ENCODE measurements at places on chromosomes 3 and 15.

DNA sequence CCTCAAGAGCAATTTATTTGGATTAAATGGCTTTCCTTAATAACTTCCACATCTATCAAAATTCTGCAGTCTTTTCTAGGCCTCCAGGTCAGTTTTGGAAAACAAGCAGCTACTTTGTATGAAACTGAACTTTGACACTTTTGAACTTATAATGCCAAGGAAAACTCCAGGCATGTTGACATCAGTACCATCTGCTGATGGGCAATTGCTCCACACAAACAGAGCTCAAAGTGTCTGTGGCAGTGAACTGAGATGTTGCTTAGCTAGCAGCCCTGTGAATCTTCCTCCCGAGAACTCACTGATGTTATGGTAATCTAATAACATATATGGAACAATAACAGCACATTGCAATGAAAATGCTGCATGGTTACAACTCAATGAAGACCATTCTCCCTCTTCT is 250.2 kb downstream of the THRB start:
- no peak for DNase-seq

DNA sequence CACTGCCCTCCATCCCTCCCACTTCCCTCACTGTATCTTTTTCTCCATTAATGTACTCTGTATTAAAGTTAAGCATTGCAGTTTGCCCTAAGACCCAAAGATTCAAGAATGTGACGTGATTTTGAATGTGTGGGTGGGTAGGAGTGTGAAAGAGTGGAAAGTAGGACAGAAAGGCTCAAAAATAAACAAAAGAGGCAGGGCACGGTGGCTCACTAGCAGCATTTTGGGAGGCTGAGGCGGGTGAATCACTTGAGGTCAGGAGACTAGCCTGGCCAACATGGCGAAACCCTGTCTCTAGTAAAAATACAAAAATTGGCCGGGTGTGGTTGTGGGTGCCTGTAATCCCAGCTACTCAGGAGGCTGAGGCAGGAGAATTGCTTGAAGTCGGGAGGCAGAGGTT is 18.4 kb downstream of the TFRC start:
- no peak for DNase-seq

GRCh38 chr15:74343797-74344127 is 23.7 kb downstream of the CYP11A1 start:
- DNase-seq: no peak

DNA sequence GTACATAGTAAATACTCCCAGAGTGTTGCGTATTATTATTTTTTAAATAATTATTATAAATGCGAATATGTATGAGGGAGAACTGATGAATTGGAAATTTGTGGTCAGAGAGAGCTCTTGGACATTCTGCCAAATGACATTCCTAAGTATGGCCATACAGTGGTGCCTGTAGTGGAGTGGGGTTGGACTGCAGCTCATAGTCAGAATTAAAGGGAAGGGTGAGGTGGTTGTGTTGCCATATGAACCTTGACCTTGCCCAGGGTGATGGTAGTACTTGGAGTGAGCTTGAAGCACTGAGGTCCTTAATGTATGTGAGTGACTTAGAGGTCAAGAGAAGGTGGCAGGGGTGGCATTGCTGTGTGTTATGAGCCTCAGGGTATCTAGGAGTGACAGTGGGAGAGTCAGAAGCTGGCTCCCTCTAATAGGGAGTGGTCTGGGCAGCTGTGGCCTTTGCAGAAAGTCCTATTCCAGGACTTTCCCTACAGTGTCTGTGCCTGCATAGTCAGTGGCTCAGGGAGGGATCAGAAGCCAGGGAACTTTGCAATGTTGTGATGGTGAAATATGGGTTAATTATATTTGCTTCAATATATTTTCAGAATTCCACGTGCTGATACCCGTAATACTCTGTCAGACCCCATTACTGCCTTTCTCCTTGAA is 26.2 kb downstream of the PDE8A start:
- no peak for DNase-seq

DNA sequence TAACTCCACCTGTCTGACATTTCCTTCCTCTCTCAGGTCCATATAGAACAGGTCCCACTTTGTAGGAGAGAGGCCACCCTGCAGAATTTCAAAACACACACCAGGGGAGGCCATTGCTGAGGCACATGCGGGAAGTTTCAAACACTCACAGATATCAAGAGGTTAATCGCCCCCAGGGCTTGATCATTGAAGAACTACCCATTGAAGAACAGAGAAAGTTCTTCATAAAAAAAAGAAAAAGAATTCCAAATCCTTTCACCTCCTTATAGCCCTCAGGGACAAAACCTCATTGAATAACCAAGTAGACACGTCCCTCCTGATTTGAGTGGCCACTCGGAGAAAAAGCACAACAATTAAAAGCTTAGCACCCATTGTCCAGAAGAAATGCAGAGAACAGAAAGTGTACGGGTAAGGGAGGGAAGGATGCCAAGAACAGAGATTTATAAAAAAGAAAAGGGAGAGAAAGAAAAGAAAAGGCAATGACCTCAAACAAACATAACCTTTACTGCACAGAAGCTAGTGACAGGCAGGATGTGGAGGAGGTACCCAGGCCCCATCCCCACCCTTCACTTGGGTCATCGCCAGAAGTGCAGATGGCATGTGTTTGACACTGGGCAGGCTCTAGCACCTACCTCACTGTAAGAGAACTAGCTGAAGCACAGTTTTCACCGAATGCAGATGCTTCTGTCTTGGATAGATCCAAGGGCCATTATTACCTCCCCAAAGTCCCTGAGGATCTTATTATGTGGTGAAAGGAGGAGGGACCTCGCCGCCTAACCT is 112.3 kb upstream of the HES1 start:
- DNase-seq: peak; percentile 61

DNA sequence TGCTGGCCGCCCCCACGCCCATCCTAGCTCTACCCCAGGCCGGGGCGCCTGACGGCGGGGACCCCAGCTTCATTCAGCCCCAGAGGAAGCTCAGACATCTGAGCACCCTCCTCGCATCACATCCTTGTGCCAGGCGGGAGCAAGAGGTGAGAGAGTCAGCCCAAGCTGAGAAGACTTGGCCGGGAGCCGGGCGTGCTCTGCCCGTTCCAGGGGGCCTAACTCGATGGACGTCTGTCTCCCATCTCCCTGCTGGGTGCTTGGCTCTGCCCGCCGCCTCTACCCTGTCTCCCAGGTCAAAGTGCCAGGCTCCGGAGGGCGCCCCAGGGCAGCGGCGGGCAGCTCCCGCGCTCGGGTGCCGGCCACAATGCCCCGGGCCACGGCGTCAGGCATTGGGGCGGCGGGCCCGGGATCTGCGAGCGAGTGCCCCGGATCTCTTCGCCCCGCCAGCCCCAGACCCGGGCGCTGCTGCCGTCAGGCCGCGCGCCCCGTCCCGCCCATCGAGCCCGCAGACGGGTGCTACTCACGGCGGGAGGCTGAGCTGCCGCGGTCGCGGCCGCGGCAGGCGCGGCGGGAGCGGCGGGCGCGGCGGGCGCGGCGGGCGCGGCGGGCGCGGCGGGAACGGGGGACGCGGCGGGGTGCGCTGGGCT is 388 bp downstream of the DAPK2 start:
- peak; percentile 27 for DNase-seq

DNA sequence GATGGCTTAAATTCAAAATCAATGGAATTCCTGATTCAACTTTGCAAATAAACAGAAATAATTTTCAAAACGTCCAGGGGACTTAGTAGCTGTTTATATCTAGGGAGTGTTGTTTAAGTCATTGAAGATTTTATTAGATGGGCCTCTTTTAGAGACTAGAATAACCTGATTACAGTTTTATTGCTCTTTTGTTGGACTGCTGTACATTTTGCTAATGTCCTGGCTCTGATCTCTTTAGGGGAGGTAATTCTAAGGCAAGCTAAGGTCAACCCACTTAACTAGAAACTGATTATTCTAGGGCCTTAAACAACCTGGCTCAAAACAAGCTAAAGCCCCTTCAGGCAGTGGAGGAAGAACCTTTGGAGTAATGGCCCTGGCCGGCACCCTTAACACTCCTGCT is 62.0 kb upstream of the MYZAP start:
- no peak for DNase-seq

GRCh38 chr3:134249296-134249841 is 1.3 kb downstream of the RYK start:
- peak; percentile 20 for DNase-seq

DNA sequence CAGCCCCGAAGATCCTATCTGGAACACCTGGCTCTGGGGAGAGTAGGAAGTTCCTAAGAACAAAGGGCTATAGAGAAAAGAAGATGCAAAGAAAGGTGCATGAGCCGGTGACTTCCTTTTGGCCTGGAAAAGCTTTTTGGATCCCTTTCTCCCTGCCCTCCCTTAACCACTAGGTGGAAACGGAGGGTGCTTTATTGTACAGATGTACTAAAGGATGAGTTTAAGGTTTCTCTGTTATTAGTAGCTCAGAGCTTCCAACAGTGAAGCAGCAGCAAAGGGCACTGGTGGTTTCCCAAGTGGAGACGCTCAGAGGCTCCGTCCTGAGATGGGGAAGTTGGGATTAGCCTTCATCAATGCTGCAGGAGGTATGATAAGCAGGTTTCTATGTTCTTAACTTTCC is 5.9 kb upstream of the ADGRG7 start:
- no peak for DNase-seq

DNA sequence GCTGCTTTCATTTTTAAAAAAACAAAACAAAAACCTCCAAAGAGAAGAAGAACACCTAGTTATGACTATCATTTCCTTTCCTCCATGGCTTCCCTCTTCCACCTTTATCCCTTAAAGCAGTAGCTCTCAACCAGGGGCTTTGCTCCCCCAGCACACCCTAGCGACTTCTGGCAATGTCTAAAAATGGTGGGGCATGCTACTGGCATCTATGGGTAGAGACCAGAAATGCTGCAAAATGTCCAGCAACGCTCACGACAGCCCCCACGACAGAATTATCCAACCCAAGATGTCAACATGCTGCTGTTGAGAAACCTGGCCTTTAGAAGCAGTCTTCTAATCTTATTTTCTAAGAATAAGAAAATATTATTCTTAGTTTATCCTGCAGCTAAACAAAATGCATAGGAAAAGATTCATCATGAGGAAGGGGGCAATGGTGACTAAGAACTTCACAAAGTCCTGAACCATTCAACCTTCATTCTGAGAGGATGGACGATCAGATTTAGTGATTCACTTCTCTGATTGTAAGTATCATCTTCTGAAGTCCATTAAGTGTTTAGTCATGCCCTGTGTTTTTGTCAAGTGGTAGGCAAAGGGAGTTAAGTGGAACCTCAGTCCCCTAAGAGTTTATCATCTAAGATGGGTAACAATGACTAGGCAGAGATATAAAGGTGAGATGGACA is 81.7 kb downstream of the CCNL1 start:
- no peak for DNase-seq

DNA sequence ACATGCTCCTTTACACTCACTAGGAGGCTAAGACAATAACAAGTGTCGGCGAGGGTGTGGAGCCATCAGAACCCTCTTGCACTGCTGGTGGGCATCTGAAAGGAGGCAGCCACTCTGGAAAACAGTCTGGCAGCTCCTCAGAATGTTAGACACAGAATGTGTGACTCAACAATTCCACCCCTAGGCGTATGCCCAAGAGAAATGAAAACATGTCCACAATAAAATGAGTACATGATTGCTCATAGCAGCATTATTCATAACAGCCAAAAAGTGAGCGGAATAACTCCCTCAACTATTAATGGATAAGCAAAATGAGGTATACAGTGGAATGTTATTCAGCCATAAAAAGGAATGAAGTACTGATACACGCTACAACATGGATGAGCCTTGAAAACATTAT is 57.8 kb downstream of the WNT7A start:
- no peak for DNase-seq

DNA sequence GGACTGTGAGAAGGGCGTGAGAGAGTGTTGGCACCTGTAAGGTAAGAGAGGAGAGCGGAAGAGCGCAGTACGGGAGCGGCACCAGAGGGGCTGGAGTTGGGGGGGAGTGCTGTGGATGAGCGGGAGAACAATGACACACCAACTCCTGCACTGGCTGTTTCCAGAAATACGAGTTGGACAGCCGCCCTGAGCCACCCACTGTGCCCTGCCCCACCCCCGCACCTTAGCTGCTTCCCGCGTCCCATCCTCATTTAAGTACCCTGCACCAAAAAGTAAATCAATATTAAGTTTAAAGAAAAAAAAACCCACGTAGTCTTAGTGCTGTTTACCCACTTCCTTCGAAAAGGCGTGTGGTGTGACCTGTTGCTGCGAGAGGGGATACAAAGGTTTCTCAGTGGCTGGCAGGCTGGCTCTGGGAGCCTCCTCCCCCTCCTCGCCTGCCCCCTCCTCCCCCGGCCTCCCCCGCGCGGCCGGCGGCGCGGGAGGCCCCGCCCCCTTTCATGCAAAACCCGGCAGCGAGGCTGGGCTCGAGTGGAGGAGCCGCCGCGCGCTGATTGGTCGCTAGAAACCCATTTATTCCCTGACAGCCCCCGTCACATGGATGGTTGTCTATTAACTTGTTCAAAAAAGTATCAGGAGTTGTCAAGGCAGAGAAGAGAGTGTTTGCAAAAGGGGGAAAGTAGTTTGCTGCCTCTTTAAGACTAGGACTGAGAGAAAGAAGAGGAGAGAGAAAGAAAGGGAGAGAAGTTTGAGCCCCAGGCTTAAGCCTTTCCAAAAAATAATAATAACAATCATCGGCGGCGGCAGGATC is at the start of gene SOX2:
Gene SOX2 (plus strand): TSS at position 601 of the 811 bp plus-strand sequence. CDS start 436 bp downstream, outside the sequence.
- DNase-seq: peak; percentile 92

- DNase-seq: no peak
Observed at GRCh38 chr3:98565843-98566242, 27.6 kb downstream of the CPOX start.

- no peak for DNase-seq
Observed at GRCh38 chr3:137796993-137797392, 32.9 kb downstream of the SOX14 start.

DNA sequence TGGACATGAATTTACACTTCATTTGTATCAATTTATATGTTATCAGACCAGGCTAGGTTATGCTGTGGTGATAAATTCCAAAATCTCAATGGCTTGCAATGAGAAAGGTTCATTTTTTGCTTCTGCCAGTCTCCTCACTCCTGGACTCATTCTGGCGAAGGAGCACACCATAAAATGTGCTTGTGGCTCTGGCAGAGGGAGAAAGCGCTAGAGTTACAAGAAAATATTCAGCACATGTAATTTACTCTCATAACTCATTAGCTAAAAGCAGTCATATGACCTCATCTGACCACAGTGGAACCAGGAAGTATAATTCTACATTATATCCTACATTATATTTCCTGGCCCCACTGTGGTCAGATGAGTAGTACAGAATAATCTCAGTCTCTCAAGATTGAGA is 193.8 kb downstream of the BCHE start:
- DNase-seq: no peak

GRCh38 chr3:63493101-63493500 is 159.4 kb upstream of the SNTN start:
- no peak for DNase-seq

- no peak for DNase-seq
Observed at GRCh38 chr3:46965151-46965550, 11.4 kb downstream of the CCDC12 start.

GRCh38 chr15:66193066-66193465 is 60.5 kb downstream of the MEGF11 start:
- no peak for DNase-seq

- no peak for DNase-seq
Observed at GRCh38 chr3:14389716-14390115, 12.7 kb upstream of the SLC6A6 start.

DNA sequence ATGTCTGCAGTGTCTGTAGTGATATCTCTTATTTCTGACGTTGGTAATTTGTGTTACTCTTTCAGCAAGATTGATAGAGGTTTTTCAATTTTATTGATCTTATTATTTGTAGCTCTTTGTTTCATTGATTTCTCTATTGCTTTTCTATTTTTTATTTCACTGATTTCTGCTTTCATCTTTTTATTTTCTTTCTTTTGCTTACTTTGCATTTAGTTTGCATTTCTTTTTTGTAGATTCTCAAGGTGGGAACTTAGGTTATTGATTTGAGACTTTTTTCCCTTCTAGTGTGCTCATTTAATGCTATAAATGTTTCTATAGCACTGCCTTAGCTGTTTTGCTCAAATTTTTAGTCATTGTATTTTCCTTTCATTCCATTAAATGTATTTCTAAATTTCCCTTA is 49.5 kb upstream of the GABRG3 start:
- DNase-seq: no peak
